Activated CD4-positive, alpha-beta T cell treated with anti-CD3 and anti-CD28 coated beads, Interleukin-2, amount 50 U/mL, for 24 hours (primary cell): ENCODE measurements at places on chromosomes 1 and 21.

DNA sequence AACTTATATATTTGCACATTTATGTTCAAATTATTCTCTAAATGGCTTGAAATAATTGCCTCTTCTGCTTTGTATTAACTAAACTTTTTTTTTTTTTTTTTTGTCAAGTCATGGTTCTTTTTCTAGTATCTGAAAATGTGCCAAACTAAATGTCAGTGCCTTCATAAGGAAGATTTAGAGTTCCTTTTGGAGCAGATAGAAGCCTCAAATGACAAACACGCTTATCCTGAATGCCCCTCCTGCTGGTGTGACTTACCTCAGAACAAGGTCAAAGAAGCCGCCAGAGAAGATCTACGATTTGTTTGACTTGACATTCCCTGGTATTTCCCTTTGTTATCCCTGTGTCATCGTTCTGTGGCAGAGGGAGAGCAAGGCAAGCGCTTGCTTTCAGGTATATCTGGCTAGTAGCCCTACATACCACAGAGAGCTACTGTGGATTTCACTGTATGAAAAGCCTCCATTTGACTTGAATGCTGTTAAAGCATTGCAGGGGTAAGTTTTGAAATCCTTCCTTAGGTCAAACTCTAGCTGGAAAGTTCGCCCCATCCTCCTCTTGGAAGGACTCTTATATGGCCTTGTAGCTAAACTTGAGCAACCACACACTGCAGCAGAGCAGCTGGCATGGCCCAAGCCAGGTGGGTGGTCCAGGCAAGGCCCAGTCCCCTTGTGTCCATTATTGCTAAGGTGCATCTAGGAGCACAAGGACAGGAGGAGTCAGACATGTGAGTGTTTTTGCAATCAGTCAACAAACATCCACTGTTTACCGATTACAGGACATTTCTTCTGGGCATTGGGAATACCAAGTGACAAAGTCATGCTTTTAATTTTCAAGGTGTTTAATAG, 285.4 kb upstream of the USP25 start:
- no peak for DNase-seq

- DNase-seq = no peak
Observed at GRCh38 chr1:195946500-195946899, 661.7 kb downstream of the KCNT2 start.

GRCh38 chr21:39125752-39126485, 57.3 kb downstream of the PSMG1 start:
- no peak for DNase-seq

DNA sequence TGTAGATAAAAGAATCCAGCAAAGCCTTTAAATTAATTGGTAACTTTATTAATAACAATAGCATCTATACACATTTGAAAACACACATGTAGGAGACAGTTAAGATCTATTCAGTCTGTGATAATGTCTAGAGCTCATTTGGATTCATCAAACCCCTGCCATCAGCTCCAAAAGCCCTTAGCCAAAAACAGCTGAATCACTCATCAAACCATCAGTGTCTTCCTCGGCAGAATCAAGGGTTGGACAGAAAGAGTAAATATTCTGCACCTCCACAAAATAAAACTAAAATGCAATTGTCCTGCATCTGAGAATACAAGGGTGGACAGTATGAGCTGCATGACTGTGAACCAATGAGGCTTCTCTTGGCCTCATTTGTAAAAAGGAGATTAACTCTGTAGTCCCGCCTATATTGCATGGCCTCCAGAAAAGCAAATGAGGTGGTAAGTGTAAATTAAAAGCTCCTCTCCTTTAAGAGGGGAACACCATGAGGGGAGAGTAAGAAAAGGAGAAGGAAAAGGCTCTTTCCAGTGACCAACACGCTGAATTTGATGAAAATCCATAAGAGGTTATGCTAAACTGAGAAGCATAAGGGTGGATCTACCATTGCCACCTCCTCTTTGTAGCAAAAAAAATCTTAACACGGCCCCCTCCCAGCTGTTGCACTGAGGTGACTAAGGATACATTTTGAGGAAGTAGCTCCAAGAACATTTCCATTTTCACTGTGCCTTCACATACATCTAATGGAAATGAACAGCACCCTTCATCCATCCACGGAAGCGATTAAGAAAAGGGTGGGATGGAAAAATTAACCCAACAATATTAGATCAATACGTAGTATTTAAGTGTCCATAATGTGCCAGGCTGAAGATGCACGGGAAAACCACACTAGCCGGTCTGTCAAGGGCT, 14.7 kb upstream of the BOLA1 start:
- no peak for DNase-seq

DNA sequence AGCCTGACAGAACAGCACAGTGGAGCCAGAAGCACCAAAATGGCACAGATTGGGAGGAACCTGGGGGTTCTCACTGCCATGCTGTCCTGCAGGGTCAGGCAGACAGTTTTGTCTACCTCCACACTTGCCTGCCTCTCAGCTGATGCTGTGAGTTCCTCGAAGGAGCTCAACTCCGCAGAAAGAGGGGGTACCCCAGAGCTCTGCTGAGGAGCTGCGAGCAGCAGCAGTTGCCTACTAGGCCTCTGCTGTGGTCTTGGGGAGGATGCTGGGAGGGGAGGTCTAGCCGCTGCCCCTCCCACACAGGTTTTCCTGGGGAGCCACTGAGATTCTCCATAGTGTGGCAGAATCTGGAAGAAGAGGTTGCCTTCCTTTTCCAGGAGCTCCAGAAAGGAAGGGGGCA, 192.5 kb downstream of the FOXD2 start:
- no peak for DNase-seq

GRCh38 chr1:211386921-211387320, 60.3 kb downstream of the TRAF5 start:
- DNase-seq = no peak

- DNase-seq = no peak
Observed at GRCh38 chr1:25909040-25909439, 2.8 kb upstream of the STMN1 start.

GRCh38 chr1:175857756-175858155, 114.4 kb upstream of the TNR start:
- DNase-seq = no peak

DNA sequence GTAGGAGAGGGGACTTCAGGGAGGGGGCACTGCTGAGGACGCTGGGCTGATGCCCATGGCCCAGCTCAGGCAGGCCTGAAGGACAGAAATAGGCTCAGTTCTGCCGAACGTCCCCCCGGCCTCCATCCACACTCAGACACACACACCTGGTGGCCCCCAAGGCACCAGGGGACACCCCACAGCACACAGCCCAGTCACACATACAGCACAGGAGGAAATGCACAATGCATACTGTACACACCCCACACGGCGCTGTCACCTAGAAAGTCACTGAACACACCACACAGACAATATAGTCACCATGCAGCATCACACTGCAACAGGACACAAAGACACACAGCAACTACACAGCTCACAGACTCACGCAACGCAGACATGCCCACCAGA, 562 bp downstream of the SYTL1 start:
- DNase-seq = no peak

DNA sequence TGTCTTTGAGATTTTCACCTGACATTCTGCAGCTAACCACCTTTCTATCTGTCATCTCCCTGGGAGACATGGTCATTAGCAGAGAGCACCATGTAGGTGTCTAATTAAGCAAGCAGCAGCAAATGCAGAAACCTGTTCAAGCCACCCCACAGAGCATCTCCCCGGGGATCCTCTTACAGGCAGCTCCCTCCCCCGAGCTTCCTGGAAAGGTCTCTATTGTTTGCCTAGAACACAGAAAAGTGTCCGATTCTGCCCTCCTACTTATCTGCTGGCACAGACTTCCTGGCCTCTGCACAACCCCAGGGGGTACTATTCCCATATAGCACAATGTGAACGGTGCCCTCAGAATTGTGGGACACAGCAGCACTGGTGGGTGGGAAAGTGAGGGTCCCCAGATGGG, 46.1 kb downstream of the PLEKHA6 start:
- DNase-seq = no peak

DNA sequence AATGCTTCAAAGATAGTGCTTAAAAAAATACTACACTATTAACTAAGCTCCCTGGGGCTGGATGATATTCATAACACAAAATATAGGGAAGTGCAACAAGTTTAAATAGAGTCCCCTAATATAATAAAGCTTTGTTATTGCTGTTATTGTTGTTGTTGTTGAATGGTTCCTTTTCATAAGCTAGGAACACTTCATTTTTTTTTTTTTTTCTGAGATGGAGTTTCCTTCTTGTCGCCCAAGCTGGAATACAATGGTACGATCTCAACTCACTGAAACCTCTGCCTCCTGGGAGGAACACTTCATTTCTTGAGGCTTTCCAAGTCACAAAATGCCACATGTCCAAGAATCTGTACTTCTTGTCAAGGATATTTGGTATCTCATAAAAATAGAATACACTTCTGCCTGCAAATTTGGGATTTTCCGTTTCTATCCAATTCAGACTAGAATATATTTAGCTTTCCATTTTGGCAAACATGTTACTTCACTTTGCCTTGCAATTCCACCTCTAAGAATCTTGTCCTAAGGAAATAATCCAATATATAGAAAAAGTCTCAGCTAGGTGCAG, 21.1 kb downstream of the WDR47 start:
- no peak for DNase-seq

- DNase-seq = no peak
Observed at GRCh38 chr1:3656450-3657095, 4.3 kb downstream of the TP73 start.

- DNase-seq = no peak
Observed at GRCh38 chr1:51518033-51518585, 957 bp downstream of the EPS15 start.

DNA sequence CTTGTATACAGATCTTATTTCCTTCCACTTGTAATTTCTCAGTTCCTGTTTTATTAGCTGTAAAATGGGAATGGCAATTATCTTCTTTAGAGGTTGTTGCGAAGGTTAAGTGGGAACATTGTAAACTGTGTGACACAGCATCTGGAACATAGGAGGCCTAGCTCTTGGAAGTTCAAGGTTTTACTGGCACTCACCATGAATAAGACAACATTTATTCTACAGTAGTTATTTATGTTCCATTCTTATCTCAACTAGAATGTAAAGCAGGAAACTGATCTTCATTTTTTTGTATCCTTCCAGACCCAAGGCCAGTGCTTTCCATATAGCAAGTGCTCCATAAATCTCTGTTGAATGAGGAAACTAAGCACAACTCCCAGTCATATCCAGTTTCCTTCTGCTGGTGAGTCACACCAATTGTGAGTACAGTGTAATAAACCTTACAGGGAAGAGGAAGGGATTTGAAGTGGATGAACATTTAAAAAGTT, 1.4 kb downstream of the BCL10 start:
- no peak for DNase-seq

DNA sequence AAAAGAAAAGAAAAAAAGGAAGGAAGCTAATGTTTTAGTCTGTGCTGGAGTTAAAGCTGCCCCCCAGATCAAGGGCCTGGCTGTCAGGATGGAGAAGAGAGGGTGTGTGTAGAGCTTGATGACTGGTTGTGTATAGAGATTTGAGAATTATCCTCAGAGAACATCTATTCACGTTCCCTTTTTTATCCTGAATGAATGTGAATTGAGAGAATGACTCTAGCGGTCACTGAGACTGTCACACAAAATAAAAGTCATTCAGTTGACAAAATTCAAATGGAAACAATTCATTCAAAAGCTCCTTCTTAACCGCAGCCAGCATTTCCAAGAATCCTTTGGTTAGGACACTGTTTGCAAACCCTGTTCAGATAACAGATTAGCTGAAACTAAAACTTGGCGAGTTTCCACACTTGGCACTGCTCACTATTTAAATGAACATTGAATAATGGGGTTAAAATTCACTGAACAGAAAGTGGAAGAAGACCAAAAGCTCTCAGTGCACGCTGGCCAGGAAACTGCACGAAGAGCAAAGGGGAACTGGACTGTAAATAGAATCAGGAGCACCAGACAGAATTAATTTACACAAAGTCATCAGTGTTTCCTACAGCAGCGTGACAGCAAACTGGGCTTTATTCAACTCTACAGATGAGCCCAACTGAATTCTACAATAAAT, 13.6 kb upstream of the FAM89A start:
- no peak for DNase-seq

DNA sequence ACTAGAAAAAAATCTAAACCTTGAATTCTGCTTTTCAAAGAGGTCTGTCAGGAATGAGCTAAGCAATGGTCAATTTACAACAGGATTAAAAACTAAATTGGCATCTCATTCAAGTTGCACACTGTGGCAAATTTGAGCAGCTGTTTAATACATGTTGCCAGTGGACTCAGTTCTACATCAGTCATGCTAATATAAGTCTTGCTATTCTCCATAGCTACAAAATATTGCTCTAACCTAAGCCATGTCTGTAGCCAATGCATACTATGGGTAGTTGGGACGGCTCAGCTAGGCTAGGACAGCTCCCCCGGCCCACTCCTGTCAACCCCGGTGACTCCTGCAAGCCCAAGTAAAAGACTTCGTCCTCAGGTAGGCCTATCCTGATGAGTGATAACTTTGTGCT, 10.9 kb upstream of the VAV3 start:
- no peak for DNase-seq

- DNase-seq = no peak
Observed at GRCh38 chr1:173661763-173662162, 7.9 kb downstream of the ANKRD45 start.

GRCh38 chr1:105396001-105396400, 1646.3 kb downstream of the AMY1C start:
- DNase-seq = no peak

DNA sequence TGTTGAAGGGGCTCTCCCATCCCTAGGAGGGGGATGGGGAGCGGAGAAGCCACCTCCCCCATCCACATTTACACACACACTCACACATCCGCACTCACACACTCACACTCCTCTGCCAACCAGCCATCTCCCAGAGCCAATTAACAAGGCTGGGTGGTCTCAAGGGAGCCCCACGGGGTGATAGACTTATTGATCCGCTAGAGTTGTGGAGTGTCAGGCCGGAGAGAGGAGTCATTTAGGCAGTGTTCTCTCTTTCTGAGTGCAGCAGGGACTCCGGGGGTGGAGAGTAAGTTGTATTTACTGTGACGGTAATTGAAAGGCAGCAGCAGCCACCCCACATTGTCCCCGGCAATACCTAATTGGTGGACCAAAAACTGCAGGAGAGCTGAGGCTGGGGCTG, 61.6 kb downstream of the KLHDC7A start:
- no peak for DNase-seq

- DNase-seq = no peak
Observed at GRCh38 chr1:89690595-89690994, 57.7 kb downstream of the LRRC8C start.

DNA sequence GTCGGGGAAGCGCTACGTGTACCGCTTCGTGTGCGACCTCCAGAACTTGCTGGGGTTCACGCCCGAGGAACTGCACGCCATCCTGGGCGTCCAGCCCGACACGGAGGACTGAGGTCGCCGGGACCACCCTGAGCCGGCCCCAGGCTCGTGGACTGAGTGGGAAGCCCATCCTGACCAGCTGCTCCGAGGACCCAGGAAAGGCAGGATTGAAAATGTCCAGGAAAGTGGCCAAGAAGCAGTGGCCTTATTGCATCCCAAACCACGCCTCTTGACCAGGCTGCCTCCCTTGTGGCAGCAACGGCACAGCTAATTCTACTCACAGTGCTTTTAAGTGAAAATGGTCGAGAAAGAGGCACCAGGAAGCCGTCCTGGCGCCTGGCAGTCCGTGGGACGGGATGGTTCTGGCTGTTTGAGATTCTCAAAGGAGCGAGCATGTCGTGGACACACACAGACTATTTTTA, 17.1 kb downstream of the ETS2 start:
- no peak for DNase-seq
